ENCODE measurements at places on chromosomes 16 and 17. TPM values are rescaled to one million over a fixed set of nuclear protein-coding genes. Genes with fewer than 3 reads are reported as not detected.

Gene WSCD1
- total RNA-seq, result 0.20 TPM

Gene PYY
- not detected for total RNA-seq

Gene NAE1
- 83.1 TPM for total RNA-seq

Gene TSPAN10
- 0.61 TPM for total RNA-seq

Gene PHOSPHO1
- not detected for total RNA-seq

Gene MYH3
- 5.0 TPM for total RNA-seq

Gene SLFN12
- 12.5 TPM for total RNA-seq

Gene EDC4
- total RNA-seq, result 112 TPM

Gene TMEM106A
- 18.4 TPM for total RNA-seq

Gene ABCC6
- total RNA-seq, result not detected

Gene HBZ
- not detected for total RNA-seq

Gene SKAP1
- total RNA-seq, result 112 TPM

Gene HOXB4
- total RNA-seq, result 6.9 TPM
